ENCODE measurements at places on chromosomes 1 and 21. TPM values are rescaled to one million over a fixed set of nuclear protein-coding genes. Genes with fewer than 3 reads are reported as not detected.

The PTGS2 gene
- 9.4 TPM for total RNA-seq

The KRTAP7-1 gene
- not detected for total RNA-seq

DNA sequence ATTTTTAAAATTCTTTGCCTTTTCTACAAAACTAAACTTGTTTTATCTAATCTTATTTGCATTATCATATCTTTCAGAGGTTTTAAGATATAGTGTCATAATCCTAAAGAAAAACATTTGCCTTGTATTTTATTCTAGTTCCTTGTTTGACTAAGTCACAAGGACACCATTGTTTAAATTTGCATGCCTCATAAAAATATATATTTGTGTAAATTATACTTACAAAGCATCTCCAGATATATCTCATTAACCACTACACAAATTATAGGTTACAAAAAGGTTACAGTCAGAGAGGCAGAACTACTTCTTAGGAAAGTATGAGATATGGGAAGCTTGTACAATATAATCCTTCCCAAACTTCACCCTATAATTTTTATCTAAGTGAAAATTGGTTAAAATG is 4.2 kb upstream of the RGS13 start:
- DNase-seq, result no peak
- no peak overlapping the region for H3K4me3 ChIP-seq
- H3K27me3 ChIP-seq, result no peaks in the 10 kb centered on the region
- H3K4me1 ChIP-seq, result peaks cover 3% of the 10 kb centered on the region
- no peak overlapping the region for H3K27ac ChIP-seq

GRCh38 chr1:49060766-49061165 is 284.1 kb upstream of the BEND5 start:
- no peaks in the 10 kb centered on the region for H3K27me3 ChIP-seq
- H3K36me3 ChIP-seq, result no peaks in the 10 kb centered on the region
- no peak for DNase-seq
- no peak overlapping the region for H3K4me3 ChIP-seq
- no peaks in the 10 kb centered on the region for H3K4me1 ChIP-seq
- H3K27ac ChIP-seq, result no peak overlapping the region

- H3K4me1 ChIP-seq, result peaks cover 12% of the 10 kb centered on the region
- DNase-seq, result no peak
- no peak overlapping the region for H3K4me3 ChIP-seq
- H3K27ac ChIP-seq, result no peak overlapping the region
- H3K36me3 ChIP-seq, result peaks cover 29% of the 10 kb centered on the region
These were observed 2.4 kb downstream of the NUDT17 start for GRCh38 chr1:145847827-145848226.

- H3K27ac ChIP-seq, result no peak overlapping the region
- no peak overlapping the region for H3K4me3 ChIP-seq
- H3K4me1 ChIP-seq, result no peaks in the 10 kb centered on the region
- DNase-seq, result no peak
- no peaks in the 10 kb centered on the region for H3K27me3 ChIP-seq
These were observed 79.7 kb downstream of the TBX19 start for GRCh38 chr1:168360151-168361021.

- H3K27me3 ChIP-seq, result no peaks in the 10 kb centered on the region
- no peaks in the 10 kb centered on the region for H3K36me3 ChIP-seq
- no peak for DNase-seq
- H3K4me3 ChIP-seq, result no peak overlapping the region
- H3K27ac ChIP-seq, result no peak overlapping the region
These were observed 141.9 kb downstream of the FCRL5 start for GRCh38 chr1:157410457-157410856.

DNA sequence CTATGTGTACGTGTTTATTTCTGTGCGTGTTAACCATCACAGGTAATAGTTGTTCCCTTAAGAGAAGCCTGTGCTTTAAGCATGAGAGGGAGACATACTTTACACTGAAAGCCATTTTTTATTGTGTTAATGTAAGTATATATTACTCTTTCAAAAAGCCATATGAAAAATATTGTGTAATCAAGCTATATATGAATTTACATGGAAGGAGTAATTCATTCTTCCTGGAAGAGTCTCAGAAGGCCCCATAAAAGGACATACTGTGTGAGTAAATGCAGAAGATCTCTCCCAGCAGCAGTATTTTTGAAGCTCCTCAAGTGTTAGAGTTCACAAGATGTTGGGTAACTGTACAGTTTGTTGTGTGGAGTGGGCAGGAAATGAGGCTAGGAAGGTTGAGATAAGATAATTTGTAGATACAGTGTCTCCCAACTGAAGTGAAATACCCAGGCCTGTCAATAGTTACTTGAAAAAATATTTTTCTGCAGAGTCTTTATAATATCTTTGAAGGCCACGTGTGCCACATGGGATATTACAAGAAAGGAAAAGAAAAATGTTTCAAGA is 138.3 kb downstream of the PTGER3 start:
- H3K36me3 ChIP-seq, result no peaks in the 10 kb centered on the region
- H3K4me3 ChIP-seq, result no peak overlapping the region
- DNase-seq, result no peak
- no peak overlapping the region for H3K27ac ChIP-seq
- H3K4me1 ChIP-seq, result no peaks in the 10 kb centered on the region
- H3K27me3 ChIP-seq, result no peaks in the 10 kb centered on the region

The DCDC2B gene
- not detected for total RNA-seq

- DNase-seq, result no peak
- no peaks in the 10 kb centered on the region for H3K27me3 ChIP-seq
- no peaks in the 10 kb centered on the region for H3K36me3 ChIP-seq
These were observed 237.5 kb downstream of the HMCN1 start for GRCh38 chr1:185971688-185972087.

DNA sequence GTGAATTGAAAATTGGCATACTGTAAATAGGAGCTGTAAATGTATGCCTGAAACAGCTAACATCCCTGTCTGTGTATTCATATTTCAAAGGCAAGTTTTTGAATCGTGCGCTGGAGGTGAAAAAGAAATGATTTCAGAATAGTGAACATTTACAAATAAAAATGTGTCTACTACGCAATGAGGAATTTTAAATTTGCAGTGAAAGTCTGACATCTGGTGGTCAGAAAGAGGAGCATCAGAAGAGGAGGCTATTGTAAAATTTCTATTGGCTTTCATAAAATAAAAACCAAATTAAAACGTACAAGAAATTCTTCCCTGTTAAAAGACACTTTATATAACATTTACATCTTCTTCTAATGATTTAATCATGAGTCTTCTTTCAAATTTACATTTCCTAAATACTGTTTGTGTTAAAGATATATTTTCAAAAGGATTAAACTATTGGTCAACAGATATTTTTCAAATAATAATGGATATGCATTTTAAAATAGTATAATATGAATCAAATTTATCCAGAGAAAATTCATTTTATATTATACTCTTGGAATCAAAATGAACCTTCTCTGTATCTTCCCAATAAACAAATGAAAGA is 113.7 kb upstream of the RRP15 start:
- peaks cover 55% of the 10 kb centered on the region for H3K27me3 ChIP-seq
- no peaks in the 10 kb centered on the region for H3K4me1 ChIP-seq
- no peak for DNase-seq
- H3K36me3 ChIP-seq, result no peaks in the 10 kb centered on the region

- no peak overlapping the region for H3K27ac ChIP-seq
- H3K4me3 ChIP-seq, result no peak overlapping the region
- H3K27me3 ChIP-seq, result no peaks in the 10 kb centered on the region
- H3K4me1 ChIP-seq, result peaks cover 13% of the 10 kb centered on the region
These were observed 14.3 kb downstream of the RC3H1 start for GRCh38 chr1:174007851-174008250.

The DPH2 gene
- total RNA-seq, result 29.4 TPM

DNA sequence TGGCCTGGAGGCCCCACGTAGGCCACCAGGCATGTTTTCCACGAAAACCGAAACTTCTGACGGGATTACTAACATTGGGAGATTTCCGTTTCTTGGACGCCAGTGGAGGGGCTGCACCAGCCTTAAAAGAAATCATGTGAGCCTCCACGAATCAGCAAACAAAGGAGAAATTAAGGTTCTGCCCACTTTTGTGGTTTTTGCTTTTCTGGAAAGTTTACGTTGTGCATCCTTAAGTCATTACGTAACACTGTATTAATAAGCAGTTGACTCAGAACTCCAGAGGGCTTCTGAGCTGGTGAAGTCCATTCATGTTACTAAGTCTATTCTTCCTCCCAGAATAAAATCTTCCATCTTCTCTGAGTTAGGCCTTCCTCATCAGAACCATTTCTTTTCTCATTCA is 168.5 kb downstream of the PSMG1 start:
- no peaks in the 10 kb centered on the region for H3K27me3 ChIP-seq
- peak overlapping the region; percentile 43 for H3K27ac ChIP-seq
- no peaks in the 10 kb centered on the region for H3K36me3 ChIP-seq
- no peak overlapping the region for H3K4me3 ChIP-seq

The RGS4 gene
- total RNA-seq, result 1.7 TPM

- no peak overlapping the region for H3K27ac ChIP-seq
- no peak overlapping the region for H3K4me3 ChIP-seq
- no peak for DNase-seq
- H3K4me1 ChIP-seq, result no peaks in the 10 kb centered on the region
These were observed 49.7 kb downstream of the EEIG2 start for GRCh38 chr1:108609483-108610049.

DNA sequence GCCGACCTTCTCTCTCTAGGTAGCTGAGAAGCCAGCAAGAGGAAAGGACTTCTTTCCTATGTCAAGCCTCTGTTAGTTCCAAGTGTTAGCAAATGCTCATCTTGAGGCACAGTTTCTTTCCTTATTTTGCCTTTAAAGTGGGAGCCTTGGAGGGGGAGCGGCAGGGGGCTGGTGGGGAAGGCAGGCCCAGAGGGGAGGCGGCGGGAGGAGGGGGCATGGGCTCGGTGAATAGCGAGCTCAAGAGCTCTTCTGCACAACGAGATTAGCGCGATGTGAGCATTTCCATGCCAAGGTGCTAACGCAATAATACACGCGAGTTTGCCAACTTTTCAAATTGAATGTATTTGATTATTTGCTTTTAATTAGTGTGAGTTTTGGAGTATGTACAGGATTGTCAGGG is 372.6 kb downstream of the RPS6KC1 start:
- H3K4me1 ChIP-seq, result no peaks in the 10 kb centered on the region
- H3K36me3 ChIP-seq, result no peaks in the 10 kb centered on the region
- no peak overlapping the region for H3K4me3 ChIP-seq
- no peak overlapping the region for H3K27ac ChIP-seq

- H3K4me1 ChIP-seq, result peaks cover 19% of the 10 kb centered on the region
- H3K4me3 ChIP-seq, result no peak overlapping the region
- no peaks in the 10 kb centered on the region for H3K27me3 ChIP-seq
- no peaks in the 10 kb centered on the region for H3K36me3 ChIP-seq
- no peak for DNase-seq
These were observed 34.7 kb upstream of the TNFRSF1B start for GRCh38 chr1:12132078-12132477.

The MARK1 gene
- 4.3 TPM for total RNA-seq

The EPRS1 gene
- total RNA-seq, result 19.7 TPM

GRCh38 chr21:41816583-41817165 is 49.8 kb upstream of the RIPK4 start:
- peaks cover 11% of the 10 kb centered on the region for H3K36me3 ChIP-seq
- DNase-seq, result peak; percentile 75
- peaks cover 4% of the 10 kb centered on the region for H3K4me1 ChIP-seq
- no peak overlapping the region for H3K27ac ChIP-seq
- no peak overlapping the region for H3K4me3 ChIP-seq
- no peaks in the 10 kb centered on the region for H3K27me3 ChIP-seq

DNA sequence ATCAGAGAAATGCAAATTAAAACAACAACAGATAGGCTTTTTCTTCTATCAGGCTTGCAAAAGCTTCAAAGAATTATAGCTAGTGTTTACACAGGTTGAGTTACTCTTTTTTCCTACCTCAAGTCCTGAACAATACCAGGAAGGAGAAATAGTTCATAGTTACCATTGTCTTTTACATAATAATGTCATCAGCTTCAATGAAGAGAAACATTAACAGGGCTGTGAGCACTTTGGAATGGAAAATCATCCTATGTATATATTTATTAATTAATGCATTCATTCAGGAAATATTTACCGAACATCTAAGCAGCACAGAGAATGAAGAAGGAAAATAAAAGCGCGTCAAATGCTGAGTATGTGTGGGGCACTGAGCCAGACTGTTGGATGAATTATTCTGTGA is 197.3 kb downstream of the ZBTB18 start:
- H3K27me3 ChIP-seq, result no peaks in the 10 kb centered on the region
- H3K36me3 ChIP-seq, result no peaks in the 10 kb centered on the region
- H3K4me3 ChIP-seq, result no peak overlapping the region
- H3K27ac ChIP-seq, result no peak overlapping the region

DNA sequence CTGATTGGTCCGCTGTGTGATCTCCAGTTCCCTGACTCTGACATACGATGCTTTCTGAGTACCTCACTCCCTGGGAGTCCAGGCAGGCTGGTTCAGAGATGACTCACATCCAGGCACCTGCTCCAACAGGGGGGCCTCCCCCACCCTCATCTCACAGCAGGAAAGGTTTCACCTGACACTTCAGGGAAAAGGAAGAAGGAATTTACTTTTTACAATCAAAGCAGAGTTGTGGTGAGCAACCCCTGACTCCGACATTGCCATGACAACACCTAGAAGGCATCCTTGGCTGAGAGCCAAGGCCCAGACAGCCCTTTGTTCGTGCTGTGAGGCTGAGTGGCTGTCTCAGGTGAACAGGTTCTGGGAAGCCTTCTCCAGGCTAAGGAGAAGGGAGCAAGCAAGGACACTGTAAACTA is 164.6 kb upstream of the GJB5 start:
- no peaks in the 10 kb centered on the region for H3K4me1 ChIP-seq
- DNase-seq, result no peak
- no peaks in the 10 kb centered on the region for H3K36me3 ChIP-seq
- H3K27me3 ChIP-seq, result no peaks in the 10 kb centered on the region
- H3K27ac ChIP-seq, result no peak overlapping the region

The MPL gene
- not detected for total RNA-seq

The S100A8 gene
- total RNA-seq, result not detected

- no peaks in the 10 kb centered on the region for H3K36me3 ChIP-seq
- H3K27me3 ChIP-seq, result no peaks in the 10 kb centered on the region
- no peak overlapping the region for H3K27ac ChIP-seq
- DNase-seq, result no peak
- H3K4me1 ChIP-seq, result no peaks in the 10 kb centered on the region
- H3K4me3 ChIP-seq, result no peak overlapping the region
These were observed 251.6 kb downstream of the AKT3 start for GRCh38 chr1:243598433-243598832.

The TCHHL1 gene
- not detected for total RNA-seq

DNA sequence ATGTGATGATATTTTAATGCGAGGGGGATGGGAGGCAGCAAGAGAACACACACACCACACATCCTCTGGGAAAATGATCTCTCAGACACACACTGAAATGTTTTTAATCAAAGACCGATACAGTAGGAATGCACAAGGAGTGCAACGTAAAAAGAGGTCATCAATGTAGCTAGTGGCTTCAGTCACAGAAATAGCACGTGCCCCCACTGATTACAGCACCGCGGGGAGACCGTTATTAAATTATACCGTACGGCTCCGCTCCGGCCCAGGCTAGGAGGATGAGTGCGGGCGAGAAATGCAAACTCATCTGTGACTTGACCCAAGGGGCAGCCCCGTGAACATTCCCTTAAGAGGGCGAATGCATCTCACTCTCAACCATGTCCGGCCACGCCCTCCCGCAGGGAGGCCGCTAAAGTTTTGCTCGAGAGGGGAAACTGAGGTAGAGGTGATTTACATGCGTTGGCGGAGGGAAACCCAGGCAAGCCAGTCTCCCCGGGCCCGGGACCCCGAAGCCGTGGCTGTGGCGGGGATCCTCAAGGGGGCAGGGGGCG is 552 bp downstream of the UBR4 start:
- peak overlapping the region; percentile 95 for H3K27ac ChIP-seq
- DNase-seq, result peak; percentile 49
- H3K4me3 ChIP-seq, result peak overlapping the region; percentile 73
- no peaks in the 10 kb centered on the region for H3K27me3 ChIP-seq
- H3K36me3 ChIP-seq, result no peaks in the 10 kb centered on the region
